Left ventricle myocardium superior (tissue), 1 donor: ENCODE measurements at places on chromosomes 7 and 10. TPM values are rescaled to one million over a fixed set of nuclear protein-coding genes. Genes with fewer than 3 reads are reported as not detected.

FBXL13 gene
- 0.27 TPM for total RNA-seq

DNA sequence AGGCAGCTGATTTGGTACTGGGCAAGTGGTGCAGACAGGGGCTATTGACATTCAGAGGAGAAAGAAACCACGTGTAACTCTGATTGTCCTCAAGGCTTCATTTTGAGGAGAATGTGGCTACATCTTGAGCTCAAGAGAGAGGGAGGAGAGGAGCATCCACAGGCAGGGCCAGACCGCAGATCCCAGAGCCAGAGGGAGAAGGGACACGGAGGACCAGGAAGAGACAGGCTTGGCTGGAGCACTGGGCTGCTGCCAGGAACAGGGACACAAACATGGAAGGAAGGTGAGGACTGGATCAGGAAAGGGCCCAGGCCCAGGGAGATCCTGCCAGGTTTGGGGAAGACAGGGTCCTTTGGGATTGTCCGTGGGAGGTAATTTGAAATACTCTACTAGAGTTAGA, 158.3 kb downstream of the GPAM start:
- DNase-seq = no peak

DNA sequence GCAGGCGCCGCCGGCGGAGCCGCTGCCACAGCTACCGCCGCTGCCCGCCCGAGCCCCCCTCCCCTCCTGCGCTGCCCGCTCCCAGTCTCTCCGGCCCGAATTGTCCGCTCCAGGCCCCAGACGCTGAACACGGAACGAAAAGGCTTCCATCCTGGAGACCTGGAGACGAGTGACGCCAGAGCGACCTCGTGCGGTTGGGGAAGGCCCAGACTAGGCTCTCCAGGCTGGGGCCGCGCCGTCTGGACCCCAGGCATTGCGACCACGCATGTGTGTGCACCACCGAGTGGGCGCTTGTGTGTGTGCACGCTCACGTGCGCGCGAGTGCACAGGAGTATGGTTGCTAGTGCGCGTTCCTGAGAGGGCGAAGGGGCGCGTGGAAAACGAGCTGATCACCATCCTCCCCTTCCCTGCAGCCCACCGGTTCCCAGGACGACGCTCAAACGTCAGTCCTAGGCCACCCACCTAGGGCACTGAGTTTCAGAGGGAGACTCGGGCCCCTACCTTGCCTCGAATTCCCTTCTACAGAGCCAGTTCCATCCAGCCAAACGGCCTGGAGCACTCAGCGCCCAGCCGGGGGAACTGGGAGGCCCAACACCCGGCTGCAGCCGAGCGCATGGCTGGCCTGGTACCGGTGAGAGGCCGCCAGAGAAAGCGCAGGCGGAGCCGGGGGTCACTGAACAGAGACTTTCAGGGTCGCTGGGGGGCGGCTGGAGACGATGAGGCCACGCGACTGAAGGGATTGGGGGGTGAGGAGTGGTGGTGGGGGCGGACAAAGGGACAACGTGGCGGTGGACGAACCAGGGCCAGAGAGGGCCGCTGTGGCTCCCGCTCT, 11.6 kb downstream of the LBX1 start:
- peak; percentile 55 for DNase-seq

DNA sequence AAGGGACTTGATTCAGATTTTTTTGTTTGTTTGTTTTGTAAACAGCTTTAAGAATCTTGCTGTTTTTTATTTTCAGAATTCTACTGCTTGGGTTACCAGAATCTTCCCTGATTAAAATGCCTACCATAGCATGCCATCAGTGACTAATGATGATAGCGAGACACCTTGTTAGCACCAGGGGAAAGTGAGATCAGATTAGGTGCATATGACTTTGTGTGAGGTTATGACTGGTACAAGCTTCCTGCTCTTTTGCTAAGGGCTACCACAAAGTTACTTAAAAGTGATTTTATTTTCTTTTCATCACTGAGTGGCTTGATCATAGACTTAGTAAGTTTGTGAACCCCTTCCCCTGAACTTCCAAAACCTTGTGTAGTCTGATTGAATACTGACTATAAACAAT, 93.5 kb downstream of the SND1 start:
- DNase-seq = no peak

- peak; percentile 32 for DNase-seq
Measured at GRCh38 chr10:105139363-105139896, 498.3 kb downstream of the SORCS3 start.

DNA sequence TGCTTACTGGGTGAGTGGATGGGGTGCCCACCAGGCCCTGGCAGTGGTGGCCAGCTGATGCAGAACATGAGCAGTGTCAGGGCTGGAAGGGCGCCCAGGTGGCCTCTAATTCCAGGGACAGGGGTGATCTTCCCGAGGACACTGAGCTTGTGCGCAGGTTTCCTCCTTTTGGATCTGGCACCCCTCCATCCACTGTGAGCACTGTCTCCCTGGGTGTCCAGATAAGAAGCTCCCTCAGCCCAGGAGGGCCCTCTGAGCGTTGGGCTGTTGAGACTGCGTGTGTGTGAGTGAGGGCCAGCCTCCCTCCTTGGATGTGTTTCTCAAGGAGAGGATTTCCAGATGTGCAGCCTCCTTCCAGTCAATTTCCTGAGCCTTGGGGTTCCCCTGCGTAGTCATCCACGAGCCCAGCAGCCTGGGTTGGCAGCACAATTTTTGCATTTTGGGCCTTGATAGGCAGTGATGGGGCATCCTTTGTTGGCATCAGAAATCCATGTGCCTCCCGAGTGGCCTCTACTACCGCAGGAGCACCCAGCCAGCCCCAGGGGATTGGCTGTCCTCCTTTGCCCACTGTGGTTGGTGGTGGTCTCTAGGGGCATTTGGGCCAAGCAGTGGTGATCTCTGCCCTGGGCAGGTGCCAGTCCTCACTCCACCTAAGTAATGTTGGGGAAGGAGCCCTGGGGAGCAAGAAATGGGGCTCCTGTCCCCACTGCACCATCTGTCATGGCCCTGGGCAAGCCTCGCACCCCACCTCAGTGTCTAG, 20.9 kb upstream of the BTBD16 start:
- peak; percentile 73 for DNase-seq

DNA sequence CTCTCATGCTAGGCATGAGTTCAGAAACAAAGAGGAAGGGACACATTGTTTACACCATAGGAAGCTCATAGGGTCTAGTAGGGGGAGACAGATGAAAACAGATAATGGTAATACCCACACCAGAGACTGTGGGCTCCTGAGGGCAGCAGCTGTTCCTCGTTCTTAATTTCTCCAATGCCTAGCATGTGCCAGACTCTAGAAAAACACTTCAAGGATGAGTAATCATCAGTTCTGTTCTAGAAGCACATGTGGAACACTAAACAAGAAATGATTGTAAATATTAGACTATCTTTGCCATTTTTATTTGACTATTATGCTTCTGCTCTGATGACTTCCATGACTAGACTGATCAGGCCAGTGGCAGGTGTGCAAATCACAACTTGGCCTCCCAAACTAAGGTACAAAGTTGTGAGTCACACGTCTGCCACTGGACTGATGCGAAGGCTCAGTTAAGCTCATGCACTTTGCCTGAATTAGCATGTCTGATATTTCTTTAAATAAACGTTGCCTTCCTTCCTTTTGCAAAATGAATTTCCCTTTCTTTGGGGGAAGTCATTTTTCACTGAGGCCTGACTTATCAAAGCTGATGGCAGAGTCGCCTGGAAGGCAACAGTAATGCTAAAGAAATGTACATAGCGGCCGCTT, 89.2 kb upstream of the FGL2 start:
- no peak for DNase-seq
